ENCODE measurements at places on chromosomes 16 and 17.
A peak's percentile ranks its signal among the peaks of the same experiment; 100 is the strongest.

DNA sequence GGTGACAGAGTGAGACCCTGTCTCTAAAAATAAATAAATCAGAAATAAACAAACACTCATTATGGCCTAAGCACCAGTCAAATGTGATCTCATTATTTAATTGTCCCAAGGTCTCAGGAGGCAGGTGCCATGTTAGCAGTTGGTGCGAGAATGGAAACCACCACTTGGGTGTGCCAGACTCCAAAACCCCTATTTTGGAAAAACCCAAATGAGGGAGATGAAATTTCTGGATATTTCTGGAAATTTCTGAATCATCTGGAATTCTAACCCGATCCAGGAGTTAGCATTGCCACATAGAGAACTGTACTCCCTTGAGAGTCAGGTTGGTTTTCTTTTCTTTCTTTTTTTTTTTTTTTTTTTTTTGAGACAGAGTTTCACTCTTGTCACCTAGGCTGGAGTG is 264.0 kb downstream of the XYLT1 start:
- no peak for DNase-seq

DNA sequence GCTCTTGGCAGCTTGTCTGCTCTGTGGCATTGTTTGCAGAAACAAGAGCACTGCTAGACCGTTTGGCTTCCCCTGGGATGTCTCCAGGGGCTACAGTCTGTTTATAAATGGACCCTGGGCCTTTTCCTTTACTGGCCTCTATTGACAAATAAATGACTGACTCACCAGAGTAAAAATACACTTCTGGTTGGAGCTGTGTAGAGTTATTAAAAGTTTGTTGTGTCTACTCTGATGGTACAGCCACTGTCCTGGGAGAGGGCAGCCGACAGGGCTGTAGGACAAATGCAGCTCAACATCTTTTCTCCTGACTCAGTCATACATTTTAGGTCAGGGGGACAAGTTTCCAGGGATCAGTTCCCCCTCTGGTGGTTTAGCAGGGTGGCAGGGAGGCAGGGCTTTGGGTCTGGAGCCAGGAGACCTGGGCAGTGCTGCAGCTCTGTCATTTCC is 30.0 kb downstream of the FOXL1 start:
- DNase-seq = no peak

GRCh38 chr17:81345228-81346089 is 49.8 kb upstream of the BAHCC1 start:
- peak; percentile 89 for DNase-seq

GRCh38 chr17:40695874-40696472 is 7.6 kb downstream of the KRT24 start:
- DNase-seq = no peak

DNA sequence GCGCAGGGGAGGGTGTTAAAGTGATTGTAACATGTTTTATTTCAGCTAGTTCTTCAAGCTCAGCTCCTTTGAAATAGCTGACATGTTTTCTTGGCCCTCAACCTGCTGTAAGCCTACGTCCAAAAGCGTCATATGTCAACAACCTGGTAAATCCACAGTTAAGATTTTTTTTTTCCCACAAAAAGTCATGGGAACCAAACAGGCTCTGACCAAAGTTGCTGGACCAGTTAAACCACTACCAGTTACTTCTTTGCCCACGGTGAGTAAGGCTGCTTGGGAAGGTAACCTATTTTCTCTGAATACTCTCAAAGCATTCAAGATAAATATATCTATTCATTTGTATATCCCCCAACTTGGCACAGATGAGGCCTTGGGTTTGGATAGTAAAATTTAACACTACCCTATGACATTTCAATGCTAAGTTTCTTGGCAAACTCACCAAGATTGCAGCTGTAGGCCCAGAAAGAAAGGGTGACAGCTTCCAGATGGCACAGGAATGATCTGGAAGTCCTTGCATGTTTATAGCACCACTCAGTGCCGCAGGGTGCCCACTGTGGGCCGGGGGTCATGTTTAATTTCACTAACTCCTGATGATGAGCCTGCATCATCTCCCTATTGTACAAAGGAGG is 166.2 kb downstream of the XYLT1 start:
- no peak for DNase-seq

DNA sequence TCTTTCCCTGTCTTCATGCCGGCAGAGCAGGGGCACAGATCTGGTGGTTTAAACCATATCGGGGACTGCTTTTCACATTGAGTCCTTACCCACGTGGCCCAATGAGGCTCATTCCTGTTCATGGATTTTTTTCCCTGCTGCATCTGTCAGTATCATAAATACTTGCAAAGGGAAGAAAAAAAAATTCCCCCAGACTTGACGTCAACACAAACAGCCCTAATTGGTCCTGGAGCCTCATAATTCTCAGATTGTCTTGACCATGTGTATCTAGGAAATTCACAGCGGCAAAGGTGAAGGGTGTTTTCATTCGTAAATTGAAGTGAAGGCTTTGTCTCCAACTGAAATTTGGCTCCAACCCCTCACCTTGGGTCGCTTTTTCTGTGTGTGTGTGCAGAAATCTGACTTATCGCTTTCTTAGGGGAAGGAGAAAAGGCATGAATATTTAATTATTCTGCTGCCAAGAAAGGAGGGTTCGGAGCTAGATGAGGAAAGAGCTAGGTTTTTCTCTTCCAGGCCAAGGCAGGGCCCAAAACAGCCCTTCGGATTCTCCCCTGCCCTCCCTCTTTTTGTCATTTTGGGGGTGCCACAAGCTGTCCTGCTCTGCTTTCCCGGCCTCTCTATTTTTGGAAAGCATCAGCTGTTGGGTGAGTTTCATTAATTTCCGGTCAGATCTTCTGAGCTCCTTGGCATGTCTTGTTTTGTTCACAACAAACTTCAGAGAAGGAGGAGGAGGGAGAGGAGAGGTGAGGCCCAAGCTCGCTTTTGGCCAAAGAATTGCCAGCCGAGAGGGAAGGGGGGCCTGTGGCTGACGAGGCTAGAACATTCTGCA is 17.8 kb upstream of the CIBAR2 start:
- no peak for DNase-seq

GRCh38 chr16:54226296-54227010 is 60.1 kb downstream of the IRX3 start:
- DNase-seq = no peak

DNA sequence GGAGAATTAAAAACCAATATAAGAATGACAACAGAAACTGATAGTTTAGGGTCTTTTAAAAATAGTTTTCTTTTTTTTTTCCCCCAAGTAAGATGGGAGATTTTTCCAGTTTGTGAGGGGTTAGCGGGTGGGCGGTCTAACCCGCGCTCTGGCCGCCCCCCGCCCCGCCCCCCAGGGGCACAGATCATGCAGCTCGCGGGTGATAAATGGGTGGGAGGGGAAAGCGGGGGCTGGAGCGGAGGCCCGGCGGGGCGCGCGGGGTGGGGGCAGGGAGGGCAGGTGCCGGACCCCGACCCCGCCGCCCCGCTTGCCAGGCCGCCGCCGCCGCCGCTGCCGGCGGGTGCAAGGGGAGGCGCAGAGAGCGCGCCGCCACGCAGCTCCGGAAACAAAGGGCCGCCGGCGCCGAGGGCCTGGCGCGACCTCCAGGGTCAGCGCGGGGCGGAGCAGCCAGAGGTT is 60.1 kb upstream of the GSE1 start:
- DNase-seq = no peak

DNA sequence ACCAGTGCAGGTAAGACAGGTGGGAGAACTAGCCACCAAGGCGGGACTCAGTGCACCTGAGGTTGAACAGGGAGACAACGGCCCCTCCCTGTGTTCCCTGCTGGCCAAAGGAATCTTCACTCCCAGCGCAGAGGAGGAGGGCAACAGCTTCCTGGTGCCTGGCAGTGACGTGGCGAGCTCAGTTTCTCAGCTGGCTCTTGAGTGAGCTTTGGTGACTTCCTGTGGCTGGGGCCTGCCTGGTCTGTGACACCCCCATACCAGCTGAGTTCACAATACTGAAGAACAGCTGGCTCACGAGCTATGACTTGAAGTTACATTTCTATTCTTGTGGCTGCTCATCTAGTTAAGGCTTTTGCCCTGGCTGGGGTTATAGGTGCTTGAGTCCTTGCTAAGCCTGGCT is 26.1 kb downstream of the WNT9B start:
- no peak for DNase-seq

DNA sequence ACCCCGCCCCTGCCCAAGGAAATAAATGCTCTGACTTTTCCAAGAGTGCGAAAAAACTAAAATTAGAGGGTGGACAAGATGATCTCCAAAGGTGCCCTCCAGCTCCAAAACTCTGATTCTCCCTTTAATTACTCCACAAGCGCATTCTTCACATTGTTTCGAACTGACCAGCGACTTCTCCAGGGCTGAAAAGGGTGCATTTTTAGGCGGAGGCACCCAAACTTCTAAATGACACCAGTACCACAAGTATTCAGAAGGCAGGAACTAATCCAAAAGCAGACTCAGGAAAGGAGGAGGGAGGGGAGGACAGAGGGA is 750 bp downstream of the ZFHX3 start:
- no peak for DNase-seq

DNA sequence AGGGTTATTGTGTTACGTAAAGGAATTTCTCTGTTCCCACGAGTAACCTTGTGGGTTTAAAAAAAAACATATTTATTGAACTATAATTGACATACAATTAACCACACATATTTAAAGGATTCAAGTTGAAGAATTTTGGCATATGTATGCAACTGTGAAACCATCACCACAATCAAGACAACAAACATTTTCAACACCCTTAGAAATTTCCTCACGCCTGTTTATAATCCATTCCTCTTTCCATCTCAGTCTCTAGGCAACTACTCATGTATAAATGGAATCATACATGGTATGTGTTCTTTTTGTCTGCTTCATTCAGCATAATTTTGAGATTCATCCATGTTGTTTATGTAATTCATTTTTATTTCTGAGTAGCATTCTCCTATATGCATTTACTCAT is 104.0 kb downstream of the MRTFB start:
- DNase-seq = no peak

- DNase-seq = no peak
Measured at GRCh38 chr17:67056746-67057490, 12.6 kb downstream of the CACNG1 start.

- no peak for DNase-seq
Measured at GRCh38 chr16:79429381-79430190, 171.0 kb downstream of the MAF start.

- DNase-seq = peak; percentile 81
Measured at GRCh38 chr16:88617268-88618031, 20.9 kb upstream of the IL17C start.

GRCh38 chr16:68362947-68363657 is 52.3 kb downstream of the PRMT7 start:
- DNase-seq = no peak

DNA sequence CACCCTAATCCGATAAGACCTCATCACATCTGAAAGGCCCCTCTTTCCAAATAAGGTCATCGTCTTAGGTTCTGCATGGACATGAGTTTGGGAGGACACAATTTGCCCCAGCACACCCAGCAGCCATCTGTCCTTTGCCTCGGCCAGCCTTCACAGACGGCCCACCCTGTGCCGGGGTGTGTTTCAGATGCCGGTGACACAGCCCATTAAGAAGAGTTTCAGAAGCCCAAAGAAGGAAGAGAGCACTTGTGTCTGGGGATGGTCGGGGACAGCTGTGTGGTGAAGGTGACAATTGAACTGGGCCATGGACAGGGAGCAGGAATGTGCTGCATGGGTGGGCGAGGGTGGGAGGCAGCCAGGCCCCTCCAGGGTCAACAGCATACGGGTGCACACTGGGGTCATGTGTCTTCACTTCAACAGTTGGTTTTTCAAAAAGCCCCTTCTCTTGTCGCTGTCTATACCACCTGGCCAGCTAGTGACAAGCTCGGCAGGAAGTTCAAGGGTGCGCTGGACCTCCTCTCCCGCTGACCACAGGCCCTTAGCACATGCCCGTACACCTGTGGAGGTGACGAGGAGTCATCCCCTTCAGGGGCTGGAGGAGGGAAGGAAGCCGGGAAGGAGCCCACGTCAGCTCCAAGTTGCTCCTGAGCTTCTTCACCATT is 183.1 kb downstream of the C16orf95 start:
- no peak for DNase-seq

GRCh38 chr16:10028644-10029043 is 153.6 kb downstream of the GRIN2A start:
- DNase-seq = no peak

DNA sequence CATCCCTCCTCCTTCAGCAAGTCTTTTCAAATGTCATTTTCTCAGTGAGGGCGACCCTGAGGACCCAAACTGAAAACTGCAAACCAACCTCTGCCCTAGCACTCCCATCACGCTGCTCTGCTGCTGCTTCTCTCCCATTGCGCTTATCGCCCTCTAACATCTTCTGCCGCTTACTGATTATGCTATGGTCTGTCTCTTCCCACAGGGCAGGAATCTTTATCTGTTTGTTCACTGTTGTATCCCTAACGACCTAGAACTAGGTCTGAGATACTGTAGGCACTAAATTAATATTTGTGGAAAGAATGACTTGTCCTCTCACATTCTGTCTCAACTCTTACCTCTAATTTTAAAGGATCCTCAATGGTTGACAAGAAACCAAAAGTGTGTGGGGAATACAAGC is 12.5 kb downstream of the ZSCAN32 start:
- no peak for DNase-seq

DNA sequence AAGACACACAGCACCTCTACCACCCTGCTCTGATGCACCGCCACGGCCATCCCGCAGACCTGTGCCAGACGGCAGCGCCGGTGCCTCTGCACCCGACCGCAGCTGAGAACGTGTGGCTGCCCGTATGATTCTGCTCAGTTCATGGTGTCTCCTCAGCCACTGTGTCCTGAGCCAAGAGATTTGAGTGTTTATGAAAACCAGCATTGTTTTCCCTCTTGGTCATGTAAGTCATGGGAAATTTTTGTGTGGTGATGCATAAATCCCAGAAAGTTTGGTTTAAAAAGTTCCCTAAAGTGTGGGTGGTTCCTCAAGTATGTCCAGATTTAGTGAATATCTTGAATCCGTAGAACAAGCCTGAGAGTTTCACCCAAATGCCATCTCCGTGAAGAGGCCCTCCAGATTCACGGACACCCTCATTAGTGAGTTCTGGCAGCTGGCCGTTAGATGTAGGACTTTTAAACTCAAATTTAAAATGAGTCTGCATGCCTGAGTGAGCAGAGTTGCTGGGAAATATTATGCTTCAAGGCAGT is 57.6 kb downstream of the CDRT4 start:
- DNase-seq = no peak

- DNase-seq = no peak
Measured at GRCh38 chr17:70369391-70369790, 200.1 kb downstream of the KCNJ2 start.

DNA sequence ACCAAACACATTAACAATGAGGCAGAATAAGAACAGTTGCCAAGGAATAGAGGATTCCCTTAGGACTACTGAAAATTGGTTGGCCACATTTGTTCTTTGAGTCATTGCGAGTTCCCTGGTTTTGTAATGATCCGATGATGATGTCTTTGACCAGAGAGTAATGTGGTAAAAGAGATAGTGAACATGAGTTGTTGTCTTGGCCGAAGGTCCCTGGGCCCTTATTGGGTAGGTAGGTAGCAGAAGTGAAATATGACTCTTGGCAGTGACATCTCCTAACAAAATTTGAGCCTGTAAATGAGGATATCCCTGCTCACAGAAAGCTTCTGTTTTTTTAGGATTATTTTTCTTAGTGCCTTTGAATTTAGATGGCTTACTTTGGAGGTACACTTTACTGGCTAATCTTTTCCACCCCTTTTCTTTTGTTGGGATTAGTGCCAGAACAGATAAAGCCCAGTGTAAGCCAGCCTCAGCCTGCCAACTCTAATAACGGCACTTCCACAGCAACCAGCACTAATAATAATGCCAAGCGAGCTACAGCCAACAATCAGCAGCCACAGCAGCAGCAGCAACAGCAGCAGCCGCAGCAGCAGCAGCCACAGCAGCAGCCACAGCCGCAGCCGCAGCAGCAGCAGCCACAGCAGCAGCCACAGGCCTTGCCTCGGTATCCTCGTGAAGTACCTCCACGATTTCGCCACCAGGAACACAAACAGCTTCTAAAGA is 47.2 kb downstream of the TNRC6A start:
- DNase-seq = no peak

GRCh38 chr17:2040942-2041560 is 771 bp upstream of the OVCA2 start:
- no peak for DNase-seq
